AG09319 (cell line): ENCODE measurements at places on chromosomes 4 and X.

DNA sequence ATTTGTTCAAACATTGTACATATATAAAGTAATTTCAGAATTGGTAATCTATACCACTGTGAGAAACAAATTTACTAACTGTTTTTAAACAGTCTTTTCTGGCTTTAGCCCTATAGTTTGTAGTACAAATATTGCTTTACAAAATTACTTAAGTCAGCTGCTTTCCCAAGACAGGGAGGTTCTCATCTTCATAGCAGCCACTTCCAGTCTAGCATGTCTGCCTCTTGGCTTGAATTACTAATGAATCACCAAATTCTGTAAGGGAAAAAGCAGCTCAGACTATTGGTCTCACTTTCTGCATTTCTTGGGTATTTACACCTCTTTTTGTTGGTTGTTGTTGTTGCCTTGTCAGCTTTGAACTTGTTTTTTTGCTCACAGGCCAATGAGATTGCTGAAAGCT is 187.2 kb downstream of the NPFFR2 start:
- DNase-seq, result no peak

DNA sequence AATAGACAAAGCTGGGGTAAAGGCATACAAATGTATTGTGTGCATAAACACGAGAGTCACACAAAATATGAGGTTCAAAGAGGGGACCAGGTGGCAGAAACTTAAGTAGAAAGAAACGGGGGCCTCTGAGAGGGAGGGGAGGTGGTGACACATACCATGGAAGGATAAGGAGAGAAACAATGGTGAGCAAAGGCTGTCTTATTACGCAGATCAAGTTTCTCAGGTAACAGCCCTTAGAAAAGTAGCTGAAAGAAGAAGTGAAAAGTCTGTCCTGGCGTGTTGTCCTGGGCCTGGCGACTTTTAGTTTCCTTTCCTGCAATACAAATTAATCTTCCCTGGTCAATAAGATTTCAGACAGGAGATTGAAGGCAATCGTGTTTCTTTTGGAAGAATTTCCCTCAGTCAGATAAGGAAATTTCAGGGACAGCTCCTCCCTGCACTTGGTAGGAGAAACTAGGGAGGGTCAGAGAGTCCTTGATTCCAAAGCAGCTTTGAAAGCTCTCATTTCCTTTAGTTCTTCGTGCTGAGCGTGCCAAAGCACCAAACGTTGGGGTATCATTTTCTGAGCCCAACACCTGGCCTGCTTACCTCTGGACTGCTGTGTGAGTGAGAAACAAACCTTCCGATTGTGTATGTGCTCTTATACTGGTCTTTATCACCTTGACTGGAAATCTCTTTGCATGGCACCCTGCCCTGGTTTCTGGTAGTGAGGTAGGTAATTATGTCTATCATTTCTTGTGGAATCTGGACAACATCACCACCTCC is 676.7 kb upstream of the LCORL start:
- DNase-seq, result no peak

GRCh38 chr4:72314869-72315268 is 254.2 kb downstream of the ADAMTS3 start:
- DNase-seq, result peak; percentile 72

GRCh38 chr4:125572601-125573000 is 257.8 kb downstream of the FAT4 start:
- DNase-seq, result no peak
